ENCODE measurements at places on chromosomes 16 and 17.

- no peak for DNase-seq
Measured at GRCh38 chr16:243348-243747, 8.7 kb downstream of the FAM234A start.

DNA sequence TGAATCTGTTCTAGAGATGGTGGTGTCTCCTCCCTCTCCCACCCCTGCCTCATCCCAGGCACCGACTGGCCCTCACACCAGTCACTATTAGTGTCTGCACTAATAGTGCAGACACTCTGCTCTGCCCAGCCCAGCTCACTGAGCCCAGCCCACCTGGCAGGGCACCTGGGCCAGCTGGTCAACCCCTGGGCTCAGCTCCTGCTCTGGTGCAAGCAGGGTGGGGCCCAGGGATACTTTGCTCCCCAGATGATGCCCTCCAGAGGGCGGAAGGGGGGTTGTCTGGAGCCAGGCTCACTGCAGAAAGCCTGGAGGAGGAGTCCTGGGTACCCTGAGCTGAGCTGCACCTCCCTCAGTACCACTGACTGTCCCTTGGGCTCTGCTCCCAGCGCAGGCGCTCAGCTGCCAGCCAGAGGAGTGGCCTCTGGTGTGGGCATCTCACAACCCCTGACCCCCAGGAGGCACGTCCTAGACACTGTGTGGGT lies 14.5 kb downstream of the RAB11FIP4 start:
- DNase-seq = no peak

DNA sequence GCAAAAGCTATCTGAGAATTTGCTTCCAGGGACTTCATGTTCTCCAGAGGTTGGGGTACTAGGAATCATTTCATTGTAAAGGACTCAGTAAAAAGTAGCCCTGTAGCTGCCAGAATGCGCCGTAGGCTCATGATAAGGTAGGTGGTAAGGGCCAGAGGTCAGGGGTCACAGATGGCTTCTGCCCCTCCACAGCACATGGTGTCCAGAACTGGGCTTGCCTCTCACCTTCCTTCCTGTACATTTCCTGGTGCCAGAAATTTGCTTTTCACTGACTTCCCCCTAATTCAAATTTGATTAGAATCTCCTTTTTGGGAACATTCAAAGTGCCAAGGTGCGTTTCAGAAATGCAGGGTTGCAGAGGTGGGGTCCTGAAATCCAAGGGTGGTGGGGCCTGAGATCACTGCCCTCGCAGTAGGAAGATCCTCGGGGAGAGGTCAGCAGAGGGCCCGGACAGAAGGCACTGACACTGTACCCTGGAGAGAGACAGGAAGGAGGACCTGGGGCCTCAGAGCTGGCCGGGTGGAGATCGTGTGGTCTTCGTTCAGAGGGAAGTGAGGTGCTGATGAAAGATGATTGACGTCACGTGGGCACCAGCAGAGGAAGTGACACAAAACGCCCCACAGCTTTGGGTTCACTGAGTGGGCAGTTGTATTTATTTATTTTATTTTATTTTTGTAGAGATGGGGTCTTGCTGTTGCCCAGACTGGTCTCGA lies 25.5 kb upstream of the METRNL start:
- DNase-seq = peak; percentile 81

DNA sequence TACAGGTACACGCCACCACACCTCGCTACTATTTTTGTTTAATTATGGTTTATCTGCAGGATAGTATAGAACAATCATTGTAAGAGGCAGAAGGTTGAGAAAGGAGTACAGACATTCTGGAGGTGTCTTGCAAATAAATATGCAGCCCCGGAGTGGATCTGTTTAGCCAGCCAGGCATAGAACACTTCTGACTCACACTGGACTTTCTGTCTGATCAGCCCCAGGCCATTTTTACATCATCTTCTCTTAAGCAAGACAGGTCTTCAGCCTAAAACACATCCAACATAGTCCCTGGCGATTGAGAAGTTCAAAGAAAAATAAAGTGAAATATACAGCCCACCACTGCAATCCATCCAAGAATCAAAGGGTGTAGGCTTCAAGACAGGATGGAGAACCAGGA lies 81.4 kb downstream of the XYLT1 start:
- no peak for DNase-seq

GRCh38 chr17:73777131-73777449 lies 132.8 kb upstream of the SDK2 start:
- no peak for DNase-seq

- no peak for DNase-seq
Measured at GRCh38 chr17:41333836-41334235, 16.8 kb downstream of the KRT33A start.

GRCh38 chr17:32625971-32626370 lies 139.2 kb downstream of the CDK5R1 start:
- no peak for DNase-seq

DNA sequence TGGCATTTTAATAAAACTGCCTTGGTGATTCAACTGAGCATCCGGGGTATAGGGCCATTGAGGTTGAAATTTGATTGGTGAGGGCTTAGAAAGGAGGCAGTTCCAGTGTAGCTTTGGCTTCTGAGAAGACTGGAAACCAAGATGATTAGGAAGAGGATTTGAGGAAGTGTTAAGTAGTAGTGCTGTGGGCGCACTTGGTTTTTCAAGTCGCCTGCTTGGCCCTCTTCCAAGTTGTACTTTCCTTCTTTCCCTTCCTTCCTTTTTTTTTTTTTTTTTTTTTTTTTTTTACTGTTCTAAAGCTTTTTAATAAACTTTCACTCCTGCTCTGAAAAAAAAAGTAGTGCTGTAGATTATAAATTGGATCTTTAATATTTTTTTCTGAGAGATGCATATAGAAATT lies 320.5 kb downstream of the UTP18 start:
- peak; percentile 55 for DNase-seq

GRCh38 chr17:3667366-3668278 lies 756 bp downstream of the TAX1BP3 start:
- peak; percentile 61 for DNase-seq

DNA sequence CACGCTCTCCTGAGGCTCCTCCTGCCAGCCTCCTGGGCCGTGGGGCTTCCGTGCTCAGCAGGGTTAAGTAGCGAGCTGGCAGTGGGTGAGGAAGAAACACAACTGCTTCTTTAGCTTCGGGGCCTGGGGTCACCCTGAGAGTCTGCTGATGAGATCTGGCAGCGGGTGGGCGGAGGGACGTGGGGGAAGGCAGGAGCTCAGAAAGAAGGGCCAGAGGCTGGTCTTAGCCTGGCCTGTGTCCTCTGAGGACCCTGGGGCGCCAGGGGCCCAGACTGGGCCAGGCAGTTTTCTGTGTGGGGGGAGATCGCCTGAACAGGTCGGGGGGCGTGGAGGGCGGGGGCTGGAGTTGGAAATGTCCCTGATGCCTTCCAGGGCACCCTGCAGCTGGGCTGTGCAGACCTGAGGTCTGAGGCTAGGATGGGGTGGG lies 97.8 kb upstream of the GSE1 start:
- DNase-seq = no peak

GRCh38 chr17:74970395-74970794 lies 2.2 kb downstream of the HID1 start:
- DNase-seq = no peak

GRCh38 chr16:66414891-66415290 lies 12.2 kb upstream of the BEAN1 start:
- no peak for DNase-seq

Data from KBM-7 (cell line).